ENCODE measurements at places on chromosomes 7 and 10.

GRCh38 chr10:44030132-44030531 is 354.8 kb downstream of the CXCL12 start:
- DNase-seq, result peak; percentile 21

DNA sequence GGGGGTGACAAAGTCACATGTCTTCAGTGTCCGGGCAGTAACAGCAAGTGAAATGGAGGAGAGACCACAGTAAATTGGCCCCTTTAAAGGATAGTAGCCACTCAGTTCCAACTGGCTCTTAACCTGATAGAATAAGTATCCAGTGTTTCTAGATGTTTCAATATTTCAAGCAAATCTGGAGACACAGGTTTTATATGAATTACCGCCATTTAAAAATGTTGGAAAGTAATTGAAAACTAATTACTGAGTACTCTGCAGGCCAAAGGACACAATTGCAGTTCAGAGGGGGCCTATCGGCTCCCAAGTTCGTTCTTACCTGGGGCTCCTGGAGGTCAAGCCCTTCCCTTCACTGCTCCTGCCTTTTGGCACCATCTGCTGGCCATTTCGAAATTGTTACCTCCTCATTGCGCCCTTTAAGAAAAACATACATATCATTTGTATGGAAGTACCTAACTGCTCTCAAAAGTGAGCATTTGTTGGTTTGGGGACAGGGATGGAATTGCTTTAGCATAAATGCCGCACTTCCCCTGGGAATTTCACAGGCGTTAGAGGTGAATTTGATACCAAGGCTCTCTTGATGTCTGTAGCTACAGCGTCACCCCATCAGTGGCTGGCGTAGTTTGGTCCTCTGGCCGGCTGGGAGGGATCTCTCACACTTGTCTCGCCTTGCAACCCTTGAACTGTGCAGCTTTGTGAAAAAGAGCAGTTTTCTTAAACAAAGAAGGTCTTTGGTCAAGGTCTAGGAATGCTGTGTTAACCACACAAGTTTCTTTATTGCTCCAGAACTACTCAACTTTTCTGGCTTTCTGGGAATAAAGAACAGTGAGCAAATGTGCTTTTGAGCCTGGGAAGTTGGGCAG is 220.0 kb downstream of the ARHGAP21 start:
- peak; percentile 6 for DNase-seq

GRCh38 chr7:159213253-159213652 is 68.6 kb upstream of the VIPR2 start:
- DNase-seq, result no peak

- DNase-seq, result no peak
These were observed 551.8 kb downstream of the PHTF2 start for GRCh38 chr7:78350391-78350790.
